ENCODE measurements at places on chromosomes 3 and 15.

- DNase-seq: no peak
These were observed 23.9 kb upstream of the TM4SF1 start for GRCh38 chr3:149401212-149401925.

DNA sequence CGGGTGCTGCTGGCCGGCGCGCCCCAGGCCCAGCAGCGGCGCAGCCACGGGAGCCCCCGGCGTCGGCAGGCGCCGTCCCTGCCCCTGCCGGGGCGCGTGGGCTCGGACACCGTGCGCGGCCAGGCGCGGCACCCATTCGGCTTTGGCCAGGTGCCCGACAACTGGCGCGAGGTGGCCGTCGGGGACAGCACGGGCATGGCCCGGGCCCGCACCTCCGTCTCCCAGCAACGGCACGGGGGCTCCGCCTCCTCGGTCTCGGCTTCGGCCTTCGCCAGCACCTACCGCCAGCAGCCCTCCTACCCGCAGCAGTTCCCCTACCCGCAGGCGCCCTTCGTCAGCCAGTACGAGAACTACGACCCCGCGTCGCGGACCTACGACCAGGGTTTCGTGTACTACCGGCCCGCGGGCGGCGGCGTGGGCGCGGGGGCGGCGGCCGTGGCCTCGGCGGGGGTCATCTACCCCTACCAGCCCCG lies 777 bp downstream of the LOXL1 start:
- no peak for DNase-seq

- no peak for DNase-seq
These were observed 55.0 kb downstream of the GLB1 start for GRCh38 chr3:33041909-33042308.

- DNase-seq: no peak
These were observed 3.8 kb downstream of the PKM start for GRCh38 chr15:72227192-72227586.

DNA sequence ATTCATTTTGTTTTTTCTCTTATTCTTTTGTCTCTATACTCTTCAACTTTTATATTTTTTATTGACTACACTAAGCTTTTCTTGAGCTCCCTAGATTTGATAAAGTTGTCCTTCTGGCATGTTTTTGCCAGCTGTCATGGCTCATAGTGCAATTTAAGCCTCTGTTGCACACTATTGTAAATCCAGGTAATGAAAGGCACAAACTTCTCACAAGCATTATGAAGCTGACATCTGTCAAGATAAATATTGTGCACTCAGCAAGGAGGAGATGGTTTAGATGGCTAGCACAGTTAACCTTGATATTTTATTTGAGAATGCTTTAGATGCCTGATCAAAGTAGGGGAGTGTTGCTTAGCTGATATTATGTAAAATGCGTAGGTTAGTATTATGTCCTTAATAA lies 1280.9 kb downstream of the NSUN3 start:
- DNase-seq: no peak

DNA sequence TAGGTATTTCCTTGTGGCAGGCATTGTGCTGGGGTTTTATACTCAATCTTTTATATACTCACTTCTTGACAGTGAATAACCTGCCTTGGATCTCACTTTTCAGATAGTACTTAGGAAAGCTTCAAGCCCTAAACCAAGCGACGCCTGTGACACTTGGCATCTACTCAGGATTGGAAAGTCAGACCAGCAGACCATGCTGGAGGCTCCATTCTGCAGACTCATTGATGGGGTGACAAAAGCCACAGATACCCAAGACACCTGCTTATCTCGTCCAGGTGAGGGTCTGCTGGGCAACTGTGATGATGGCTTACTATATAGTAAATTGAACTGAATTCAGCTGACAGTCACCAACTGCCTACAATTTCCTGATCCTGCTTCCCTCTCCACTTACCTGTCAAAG lies 79.4 kb upstream of the MRPS22 start:
- no peak for DNase-seq

GRCh38 chr15:44550256-44550655 lies 13.3 kb downstream of the EIF3J start:
- no peak for DNase-seq

DNA sequence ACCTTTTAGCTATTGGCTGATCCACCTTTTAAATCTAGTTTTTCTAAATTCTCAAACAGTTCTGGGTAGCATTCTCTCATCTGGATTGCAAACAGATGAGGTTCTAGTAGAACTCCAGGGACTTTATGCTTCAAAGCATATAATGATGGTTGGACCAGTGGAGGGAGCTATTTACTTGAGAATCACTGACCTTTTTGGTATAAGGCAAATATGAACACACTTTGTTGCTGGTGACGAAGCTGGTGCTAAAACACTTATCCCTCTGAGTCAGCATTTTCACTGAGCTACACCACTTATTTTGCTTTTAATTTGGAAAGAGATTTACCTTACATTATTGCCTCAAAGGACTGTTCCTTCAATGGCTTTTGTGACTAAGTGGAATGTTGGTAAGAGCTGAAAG lies 58.6 kb upstream of the SLITRK3 start:
- peak; percentile 11 for DNase-seq

- DNase-seq: no peak
These were observed 207.1 kb downstream of the LRRN1 start for GRCh38 chr3:4006288-4006687.

DNA sequence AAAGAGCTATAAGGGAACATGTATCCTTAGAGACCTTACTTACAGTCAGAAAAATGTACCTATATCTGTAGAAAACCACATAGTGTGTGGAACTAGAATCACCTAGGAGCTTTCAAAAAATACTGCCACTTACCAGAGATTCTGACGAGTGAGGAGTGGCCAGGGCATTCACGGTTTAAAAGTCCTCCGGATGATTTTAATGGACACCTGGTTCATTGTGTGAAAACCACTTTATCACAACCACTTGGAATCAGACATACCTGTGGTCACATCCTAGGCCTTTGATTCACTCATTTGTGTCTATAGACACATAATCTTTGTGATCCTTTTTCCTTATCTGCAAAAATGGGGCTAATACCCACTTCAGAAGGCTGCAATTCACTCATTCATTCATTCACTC lies 159.8 kb downstream of the MBNL1 start:
- DNase-seq: peak; percentile 14

DNA sequence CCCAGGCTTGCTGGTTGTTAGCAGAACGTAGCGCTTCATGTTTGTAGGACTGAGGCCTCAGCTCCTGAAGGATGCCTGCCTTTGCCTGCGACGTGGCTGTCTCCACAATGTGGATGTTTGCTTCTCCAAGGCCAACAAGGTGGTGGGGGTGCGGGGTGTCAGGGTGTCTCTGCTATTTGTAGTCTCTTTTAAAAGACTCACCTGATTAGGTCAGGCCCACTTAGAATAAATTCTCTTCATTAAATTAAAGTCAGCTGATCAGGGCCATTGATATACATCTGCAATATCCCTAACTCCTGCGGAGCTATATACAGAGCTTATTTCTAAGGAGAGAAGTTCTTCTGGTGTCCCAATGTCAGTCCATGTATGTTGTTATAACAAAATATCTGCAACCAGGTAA lies 44.8 kb downstream of the PTPRG start:
- no peak for DNase-seq

DNA sequence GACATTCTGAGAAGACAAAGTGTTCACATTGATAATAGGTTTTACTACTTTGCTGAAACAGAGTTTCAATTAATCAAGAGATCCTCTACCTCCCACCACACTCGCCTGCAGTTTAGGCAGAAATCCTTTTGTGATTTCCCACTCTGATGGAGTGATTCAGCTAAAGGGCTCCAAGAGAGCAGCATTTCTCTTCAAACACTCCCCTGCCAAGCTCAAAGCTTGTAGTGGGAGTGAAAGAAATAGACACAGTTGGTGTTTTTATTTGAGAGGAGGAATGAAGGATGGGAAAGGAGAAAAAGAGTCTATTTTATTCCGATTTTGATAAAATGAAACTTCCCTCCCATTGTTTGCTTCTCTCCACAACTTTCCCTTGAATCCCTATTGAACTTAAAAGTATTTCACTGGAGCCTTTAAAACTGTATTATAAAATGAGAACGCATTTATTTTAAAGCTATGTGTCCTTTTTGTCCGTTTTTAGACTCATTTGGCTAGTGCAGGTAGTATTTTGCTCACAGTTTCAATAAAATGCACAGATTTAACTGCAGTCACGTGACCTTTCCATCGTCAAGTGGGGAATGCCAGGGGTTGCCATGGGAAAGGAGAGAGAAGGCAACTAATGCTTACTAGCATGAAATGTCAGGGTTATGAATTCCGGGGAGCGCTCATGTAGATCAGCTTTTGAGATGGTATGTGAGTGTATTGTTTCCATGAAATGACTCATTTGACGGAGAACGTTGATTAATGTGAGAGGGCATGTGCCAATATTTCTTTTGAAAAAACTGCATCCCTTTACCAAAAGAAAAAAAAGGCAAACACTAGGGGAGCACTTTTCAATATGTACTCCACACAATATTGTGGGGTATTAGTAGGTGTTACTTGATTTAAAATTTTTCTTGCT lies 7.7 kb upstream of the OSBPL11 start:
- DNase-seq: no peak

DNA sequence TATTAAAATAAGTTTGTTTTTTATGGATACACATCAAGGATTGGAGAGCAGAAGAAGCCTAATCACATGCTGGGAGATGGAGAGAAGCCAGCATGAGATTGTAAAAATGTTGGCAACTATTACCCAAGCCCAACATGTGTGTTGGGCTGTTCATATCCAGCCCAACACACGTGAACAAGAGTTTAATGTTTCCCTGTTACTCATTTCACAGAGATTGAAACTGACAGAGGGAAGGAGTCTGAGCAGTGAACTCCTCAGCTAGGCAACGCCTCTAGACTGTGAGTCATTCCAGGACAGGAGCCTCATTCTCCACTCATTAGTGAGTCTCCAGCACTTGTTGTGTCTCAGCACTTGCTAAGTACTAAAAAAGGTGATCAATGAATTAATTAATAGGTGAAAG lies 43.2 kb upstream of the CMSS1 start:
- DNase-seq: no peak

- no peak for DNase-seq
These were observed 108.3 kb downstream of the IL20RB start for GRCh38 chr3:137066092-137066491.

GRCh38 chr15:25803036-25803435 lies 60.1 kb downstream of the ATP10A start:
- DNase-seq: no peak

DNA sequence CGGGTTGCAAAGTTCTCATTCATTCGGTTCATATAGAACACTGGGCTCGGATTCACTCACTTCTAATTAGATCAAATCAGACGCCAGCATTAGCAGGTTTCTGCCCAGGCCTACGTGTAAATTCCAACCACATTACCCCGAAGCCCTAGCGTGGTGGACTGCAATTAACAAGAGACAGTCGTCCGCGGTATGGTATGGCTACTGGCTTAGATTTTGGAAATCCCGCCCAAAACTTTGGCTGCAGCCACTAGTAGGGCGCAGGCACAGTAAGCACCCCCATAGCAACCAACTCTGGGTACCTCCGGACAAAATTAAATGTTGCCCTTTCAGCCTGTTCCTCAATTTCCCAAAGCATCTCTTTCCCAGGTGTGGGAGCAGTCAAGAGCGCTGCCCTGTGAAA lies 771 bp downstream of the RARRES1 start:
- no peak for DNase-seq

- no peak for DNase-seq
These were observed 41.8 kb upstream of the SLC6A11 start for GRCh38 chr3:10774129-10774670.

GRCh38 chr3:158830391-158830790 lies 28.5 kb downstream of the MFSD1 start:
- no peak for DNase-seq

DNA sequence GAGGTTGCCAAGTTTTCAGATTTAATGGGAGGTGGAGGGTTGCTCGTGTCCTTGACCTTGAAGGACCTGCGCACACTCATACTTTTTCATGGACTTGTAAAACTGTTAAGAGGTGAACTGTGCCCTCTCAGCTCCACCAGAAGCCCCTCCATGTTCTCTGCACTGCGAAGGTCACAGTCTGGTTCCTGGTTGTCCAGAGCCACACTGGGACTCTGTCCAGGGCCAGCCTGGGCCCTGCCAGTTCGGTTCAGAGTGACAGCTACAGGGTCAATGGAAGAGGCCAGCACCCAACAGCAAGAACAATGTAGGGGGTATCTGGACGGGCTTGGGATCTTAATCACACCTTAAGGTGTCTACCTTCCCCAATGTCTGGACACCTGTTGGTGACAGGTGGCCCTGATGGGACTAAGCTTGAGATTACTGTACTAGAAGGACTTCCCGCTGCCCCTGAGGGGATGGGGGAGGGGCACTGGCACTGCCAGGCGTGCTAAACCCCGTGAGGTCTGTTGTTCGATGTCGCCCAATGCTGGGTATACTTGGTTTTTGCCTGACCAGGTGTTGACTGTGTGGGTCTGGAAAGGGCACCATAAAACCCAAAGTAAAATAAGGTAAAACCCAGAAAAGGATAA lies 34.7 kb downstream of the GRK7 start:
- no peak for DNase-seq

DNA sequence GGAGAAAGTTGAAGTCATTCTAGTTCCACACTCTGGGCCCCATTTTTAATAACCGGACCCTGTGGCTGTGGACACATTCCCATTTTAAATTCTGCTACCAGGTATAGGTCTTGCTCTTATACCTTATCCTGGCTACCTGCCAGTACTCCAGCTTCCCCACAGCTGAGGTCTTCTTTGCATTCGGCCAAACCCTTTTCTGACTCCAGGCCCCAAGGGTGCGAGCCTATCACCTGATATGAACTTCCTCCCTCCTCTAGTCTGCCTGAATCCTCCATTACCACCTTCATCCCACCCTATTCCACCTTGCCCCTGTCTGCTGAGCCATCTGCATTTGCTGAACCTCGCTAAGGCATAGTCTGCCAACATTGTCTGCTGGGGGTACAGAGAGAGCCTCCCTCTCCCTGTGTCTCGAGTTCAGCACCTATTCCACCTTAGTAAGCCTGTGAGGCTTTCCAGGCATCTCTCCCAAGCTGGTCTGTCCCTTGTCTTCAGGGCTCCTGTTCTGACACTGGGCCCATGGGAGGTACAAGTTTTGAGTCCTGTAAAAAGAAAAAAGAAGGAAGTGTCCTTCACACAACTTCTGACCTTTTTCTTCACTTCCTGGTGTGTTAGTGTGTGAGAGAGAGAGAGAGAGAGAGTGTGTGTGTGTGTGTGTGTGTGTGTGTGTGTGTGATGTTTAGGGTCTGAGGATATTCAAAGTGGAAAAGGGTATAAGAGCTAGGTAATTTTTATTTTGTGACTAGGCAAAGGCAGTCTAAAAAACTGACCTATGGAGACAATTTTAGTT lies 27.0 kb downstream of the PDE8A start:
- DNase-seq: no peak

- DNase-seq: no peak
These were observed 61.8 kb upstream of the RPL32 start for GRCh38 chr3:12903000-12903800.

Data from NCI-H187 treated with DMSO at 0.1 percent for 48 hours (cell line).